ENCODE measurements at places on chromosomes 13 and 19.

DNA sequence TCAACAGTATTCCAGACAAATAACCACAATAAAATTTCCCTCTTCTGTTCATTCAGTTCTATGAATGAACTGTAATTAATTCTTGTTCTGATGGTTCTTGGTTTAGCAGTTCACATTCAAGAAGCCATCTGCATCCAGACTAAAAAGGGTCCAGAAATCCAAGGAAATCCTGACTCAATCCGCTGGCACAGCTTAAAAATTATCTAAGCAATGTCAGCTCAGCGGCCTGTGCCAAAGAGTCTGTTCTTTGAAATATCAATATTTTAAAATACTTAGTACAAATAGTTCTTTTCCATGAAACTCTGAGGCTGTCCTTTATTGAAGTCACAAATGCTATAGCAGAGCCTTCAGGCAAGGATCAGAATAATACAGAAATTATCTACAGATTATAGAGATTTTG is 57.2 kb downstream of the DHRS12 start:
- DNase-seq: no peak

- DNase-seq: peak; percentile 43
Measured at GRCh38 chr13:44045180-44045562, 165.5 kb downstream of the LACC1 start.

GRCh38 chr19:35117116-35117515 is 1.5 kb downstream of the FXYD3 start:
- DNase-seq: no peak

DNA sequence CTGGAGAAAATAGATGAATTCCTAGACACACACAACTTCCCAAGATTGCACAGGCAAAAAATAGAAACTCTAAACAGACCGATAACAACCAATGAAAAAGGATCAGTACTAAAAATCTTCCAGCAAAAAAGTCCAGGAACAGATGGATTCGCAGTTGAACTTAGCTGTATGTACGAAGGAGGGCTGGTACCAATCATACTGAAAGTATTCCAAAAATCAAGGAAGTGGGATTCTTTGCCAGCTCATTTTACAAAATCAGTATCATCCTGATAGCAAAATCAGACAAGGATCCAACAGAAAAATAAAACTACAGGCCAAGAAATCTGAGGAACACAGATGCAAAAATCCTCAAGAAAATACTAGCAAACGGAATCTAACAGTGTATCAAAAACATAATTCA is 6.5 kb upstream of the LILRB2 start:
- DNase-seq: no peak

GRCh38 chr13:40026741-40027140 is 371.3 kb downstream of the COG6 start:
- DNase-seq: no peak

DNA sequence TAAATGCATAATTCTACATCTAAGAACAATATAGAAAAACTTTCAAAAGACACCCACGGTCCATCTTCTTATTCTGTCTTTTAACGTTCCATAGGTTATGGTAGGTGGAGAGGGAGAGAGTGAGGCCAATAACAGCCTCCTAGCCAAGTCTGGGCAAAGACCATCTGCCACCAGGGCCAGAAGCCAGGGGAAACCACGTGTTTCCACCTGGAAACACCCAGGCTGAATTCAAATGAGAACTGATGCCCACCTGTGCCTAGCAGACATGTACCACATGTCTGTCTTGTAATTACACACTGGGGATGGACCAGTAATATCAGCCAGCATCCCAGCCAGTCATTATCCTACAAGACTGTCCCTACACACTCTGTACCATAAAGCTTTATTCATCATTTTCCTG is 1573.1 kb downstream of the EFNB2 start:
- DNase-seq: no peak

GRCh38 chr19:53112286-53112685 is 9.1 kb upstream of the ZNF160 start:
- DNase-seq: no peak

- no peak for DNase-seq
Measured at GRCh38 chr13:40476175-40476958, 190.1 kb downstream of the FOXO1 start.

GRCh38 chr13:41054212-41054877 is 7.0 kb upstream of the WBP4 start:
- DNase-seq: no peak

DNA sequence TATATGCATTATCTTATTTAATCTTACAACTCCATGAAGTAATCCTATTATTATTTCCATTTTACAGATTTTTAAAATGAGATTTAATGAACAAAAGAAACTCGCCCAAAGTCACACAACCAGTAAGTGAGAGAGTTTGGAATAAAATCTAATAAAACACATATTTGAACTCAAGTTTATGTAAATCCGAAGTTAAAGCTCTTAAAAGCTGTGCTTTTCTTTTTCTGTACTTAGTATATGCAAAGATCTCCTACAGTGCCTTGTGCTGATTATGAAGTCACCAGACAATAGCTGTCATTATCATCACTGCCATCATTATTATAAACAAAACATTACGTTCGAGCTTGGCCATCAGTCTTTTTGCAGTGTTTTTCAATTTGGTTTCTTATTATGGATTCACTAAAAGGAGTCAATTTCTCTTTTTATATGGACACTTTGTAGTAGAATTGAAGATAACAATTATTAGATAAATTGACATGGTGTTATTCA is 29.7 kb upstream of the ENOX1 start:
- DNase-seq: no peak

DNA sequence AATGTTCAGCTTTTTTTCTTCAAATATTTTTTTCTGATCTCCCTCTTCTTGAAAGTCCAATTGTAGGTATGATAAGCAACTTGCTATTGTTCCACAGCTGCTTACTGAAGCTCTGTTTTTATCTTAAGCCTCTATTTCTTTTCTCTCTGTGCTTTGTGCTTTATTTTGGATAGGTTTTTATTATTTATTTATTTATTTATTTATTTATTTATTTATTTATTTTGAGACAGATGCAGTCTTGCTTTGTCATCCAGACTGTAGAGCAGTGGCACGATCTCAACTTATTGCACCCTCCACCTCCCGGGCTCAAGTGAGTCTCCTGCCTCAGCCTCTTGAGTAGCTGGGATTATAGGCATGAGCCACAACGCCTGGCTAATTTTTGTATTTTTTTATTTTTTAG is 199.4 kb downstream of the KLF12 start:
- DNase-seq: no peak

- no peak for DNase-seq
Measured at GRCh38 chr13:57935965-57936364, 304.4 kb downstream of the PCDH17 start.

GRCh38 chr13:106140476-106140875 is 395.0 kb downstream of the EFNB2 start:
- DNase-seq: no peak

- DNase-seq: no peak
Measured at GRCh38 chr13:49256841-49257240, 9.1 kb downstream of the CDADC1 start.

DNA sequence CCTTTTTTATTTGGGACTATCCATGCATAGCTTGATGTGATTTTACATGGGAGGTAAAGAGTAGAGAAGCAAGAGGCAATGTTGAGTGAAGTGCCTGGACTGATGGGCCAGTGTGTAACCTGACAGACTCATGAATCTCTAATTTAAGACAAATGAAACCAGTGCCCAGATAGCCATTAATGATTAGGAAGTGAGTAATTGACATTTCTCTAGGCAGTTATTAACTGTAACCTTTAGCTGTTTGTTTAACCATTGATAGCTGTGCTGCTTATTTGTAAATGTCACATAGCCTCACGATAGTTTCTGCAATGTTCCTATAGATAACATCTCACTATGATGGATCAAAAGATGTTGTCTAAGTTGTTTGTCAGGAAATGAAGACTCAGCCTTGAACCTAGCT is 1047.5 kb upstream of the SPRY2 start:
- no peak for DNase-seq

DNA sequence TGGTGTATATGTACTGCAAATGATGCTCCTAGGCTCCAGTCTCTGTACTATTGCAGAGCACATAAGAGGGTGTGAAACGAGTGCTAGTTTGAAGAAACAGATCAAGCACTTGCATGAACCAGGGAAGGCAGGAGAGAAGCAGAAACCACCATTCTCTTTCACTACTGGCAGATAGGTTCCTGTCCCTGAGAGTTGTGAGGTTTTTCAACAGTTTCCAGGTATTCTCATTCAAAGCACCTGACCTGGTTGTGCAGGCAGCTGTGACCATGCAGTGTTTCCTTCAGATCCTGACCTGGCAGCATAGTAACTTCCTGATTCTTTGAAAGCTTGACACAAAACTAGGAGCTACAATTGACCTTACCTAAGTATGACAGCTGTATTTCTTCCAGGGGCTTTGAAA is 164.9 kb downstream of the UFM1 start:
- DNase-seq: no peak

DNA sequence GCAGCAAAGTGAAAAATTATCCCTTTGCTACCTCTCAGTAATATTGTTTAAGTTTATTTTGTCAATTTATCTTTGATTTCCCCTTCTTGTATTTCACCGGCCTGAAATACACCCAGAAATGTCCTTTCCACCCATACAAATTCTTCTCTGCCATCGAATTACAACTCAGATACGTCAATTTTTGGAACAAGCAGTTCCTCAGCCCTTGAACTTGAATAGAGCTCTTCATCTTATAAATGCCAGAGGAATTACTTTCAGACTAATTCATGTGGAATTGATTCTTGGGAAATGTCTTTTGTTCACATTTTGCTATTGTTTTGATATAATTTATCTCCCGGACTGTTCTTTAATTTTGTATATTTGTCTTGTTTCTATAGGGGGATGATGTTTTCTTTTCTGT is 1359.3 kb upstream of the MIR17HG start:
- no peak for DNase-seq

- no peak for DNase-seq
Measured at GRCh38 chr13:103772576-103772975, 706.4 kb upstream of the SLC10A2 start.

DNA sequence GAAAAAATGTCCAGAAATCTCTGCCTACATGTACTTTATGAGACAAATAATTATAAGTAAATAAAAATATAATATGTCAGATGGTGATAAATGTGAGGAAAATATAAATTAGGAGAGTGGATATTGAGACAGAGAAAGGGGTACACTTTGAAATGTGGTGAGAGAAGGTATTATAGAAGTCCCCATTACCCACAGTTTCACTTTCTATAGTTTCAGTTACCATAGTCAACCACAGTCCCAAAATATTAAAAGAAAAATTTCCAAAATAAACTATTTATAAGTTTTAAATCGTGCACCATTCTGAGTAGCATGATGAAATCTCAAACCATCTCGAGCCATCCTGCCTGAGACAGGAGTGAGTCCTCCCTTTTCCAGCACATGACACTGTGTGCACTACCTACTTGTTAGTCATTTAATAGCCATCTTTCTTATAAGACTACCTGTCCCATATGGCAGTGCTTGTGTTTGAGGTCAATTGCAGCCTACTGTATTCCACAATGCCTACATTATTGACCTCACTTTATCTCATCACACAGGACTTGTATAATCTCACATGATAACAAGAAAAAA is 653.7 kb downstream of the DACH1 start:
- DNase-seq: no peak

GRCh38 chr13:110361365-110361911 is 54.4 kb downstream of the COL4A2 start:
- DNase-seq: no peak

DNA sequence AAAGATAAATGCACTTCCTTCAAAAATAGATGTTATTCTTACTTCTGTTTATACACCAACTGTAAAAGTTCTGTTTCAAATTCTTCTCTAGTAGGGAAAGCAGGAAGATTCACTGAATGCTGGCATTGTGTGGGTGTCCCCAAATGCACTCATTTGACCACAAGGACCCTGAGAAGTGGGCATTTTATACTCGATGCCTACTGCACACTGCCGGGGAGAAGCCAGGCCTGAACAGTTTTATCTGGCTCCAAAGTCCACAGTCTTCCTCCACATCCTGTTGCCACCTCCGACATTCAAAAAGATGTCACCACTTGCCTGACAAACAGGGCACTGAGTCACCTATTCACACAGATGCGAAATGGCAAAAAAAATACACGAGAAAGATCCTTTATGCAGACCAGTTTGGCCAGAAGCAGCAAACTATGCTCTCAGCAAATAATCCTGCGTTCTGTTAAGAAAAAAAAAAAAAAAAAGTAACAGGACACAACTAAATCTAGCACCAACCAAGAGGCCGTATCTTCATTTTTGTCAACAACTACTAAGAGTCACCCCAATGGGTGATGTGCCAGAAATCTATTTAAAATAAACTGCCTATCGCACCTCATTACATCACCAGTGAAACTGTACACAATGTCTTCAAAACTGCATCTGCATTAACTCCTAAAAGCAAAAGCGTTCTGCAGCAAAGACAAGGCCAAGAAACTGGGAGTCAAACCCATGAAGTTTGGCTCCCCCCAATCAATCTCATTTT is 6.2 kb downstream of the ZC3H4 start:
- peak; percentile 8 for DNase-seq

DNA sequence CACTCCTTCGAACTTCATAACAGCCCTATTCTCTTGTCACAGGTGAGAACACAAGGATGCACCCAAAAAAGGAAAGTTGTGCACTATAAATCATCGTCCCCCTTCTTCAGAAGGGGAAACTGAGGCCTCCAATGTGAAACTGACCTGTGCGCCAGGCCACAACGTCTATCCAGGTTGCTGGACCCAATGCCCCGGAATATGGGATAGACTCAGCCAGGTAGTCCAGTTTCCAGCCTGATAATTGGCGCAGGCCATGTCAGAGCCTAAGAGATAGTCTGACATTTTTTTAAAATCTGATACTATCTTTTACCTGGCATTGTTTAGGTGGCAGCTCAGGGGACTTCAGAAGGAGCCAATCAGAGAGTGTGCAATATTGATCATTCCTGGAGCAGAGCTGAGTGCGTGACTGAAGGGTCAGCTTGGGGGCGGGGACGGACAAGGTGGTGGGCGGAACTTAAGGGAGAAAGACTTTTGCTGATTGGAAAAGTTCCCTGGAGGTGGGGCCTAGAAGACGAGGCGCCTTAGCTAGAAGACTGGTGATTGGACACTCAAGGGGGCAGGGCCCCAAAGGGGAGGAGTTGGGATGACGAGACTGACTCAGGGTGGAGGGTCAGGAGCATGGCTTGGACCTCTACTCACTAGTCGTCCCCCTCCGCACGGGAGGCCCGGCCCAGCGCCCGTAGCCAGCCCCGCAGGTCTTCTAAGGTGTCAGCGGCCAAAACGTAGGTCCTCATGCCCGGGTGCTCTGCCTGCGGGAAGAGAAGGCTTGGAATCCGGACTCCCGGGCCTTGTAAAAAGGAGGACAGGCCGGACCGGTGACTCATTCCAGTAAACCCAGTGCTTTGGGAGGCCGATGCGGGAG is 8.5 kb downstream of the PLEKHA4 start:
- DNase-seq: no peak

All from substantia nigra (tissue), 51 donors.